ENCODE measurements at places on chromosomes 3 and 15. TPM values are rescaled to one million over a fixed set of nuclear protein-coding genes. Genes with fewer than 3 reads are reported as not detected.

- peak; percentile 90 for DNase-seq
Observed at GRCh38 chr15:65245096-65245856, 34.0 kb upstream of the CILP start.

DNA sequence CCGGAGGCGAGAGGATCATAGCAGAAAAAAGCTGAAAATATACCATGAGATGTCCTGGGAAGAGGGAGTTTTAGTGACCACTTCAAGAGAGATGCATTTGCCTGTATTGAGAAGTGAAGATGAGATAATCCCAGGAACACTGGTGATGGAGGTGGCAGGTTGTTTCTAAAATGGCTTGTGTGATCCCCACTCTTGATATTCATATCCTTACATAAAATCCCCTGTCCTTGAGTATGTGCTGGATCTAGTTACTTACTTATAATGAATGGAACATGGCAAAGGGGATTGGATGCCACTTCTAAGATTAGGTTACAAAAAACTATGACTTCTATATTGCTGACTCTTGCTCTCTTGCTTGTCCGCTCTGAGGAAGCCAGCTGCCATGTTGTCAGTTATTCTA, 22.1 kb downstream of the HDGFL3 start:
- DNase-seq, result no peak

DNA sequence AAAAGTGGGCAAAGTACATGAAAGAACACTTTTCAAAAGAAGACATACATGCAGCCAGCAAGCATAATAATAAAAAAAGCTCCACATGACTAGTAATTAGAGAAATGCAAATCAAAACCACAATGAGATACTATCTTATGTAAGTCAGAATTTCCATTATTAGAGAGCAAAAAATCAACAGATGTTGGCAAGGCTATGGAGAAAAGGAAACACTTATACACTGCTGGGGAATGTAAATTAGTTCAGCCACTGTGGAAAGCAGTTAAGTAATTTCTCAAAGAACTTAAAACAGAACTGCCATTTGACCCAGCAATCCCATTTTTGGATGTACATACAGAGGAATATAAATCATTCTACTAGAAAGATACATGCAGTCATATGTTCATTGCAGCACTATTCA, 360.7 kb downstream of the NSUN3 start:
- DNase-seq, result peak; percentile 72

The SEMA3G gene
- total RNA-seq, result 0.32 TPM

DNA sequence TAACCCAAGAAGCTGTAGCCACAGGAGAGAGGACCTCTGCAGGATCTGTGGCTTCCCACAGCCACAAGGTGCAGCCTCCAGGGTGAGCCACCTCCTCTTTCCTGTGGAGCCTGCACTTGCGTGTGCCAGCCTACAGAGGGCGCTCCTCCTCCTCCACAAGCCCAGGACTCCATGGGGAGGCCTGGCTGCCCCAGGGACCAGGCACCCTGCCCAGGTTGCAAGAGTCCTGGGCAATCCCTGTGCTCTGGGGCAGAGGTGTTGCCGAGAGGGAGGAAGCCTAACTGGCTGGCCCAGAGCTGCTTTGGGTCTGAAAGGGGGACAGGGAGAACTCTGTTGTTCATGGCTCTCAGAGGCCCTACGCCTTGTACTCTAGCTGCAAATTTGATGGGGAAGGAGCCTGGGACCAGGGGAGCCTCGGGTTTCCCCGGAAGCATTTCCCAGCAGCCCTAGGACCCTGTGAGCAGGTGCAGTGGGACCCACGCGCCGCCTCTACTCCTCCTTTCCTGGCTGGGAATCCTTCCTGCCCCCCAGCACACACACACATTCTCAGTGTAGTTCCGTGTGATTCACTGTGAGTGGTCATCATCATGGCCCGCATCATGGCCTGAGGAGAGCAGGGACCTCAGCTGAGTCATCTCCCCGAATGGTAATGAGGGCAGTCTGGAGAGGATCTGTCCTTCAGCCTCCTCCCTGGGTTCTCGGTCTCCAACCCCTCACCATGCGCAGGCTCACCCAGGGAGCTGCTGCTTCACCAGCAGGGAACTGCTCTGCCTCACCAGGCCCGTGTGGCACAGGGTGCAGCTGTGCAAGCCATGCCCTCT, 24.3 kb downstream of the TBC1D21 start:
- DNase-seq, result peak; percentile 60

DNA sequence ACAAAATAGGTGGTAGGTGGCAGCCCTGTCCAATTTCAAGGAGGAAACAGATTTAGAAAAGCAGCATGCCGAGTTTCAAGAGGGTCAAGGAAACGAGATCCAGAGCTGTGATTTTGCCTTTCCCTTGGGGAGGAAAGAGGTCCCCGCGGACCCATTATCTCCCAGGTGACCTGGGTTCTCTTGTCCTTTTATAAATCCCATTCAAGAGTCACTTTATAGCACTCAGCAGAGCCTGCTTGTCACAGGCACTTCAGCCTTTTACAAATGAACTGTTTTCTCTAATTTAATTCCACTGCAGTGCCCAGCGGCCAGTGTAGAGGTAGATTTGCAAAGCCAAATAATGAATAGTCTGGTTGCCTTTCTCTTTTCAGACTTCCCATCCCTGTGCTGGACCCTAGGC, 99.9 kb downstream of the CD47 start:
- no peak for DNase-seq

The IL16 gene
- 0.32 TPM for total RNA-seq

The TMEM207 gene
- total RNA-seq, result not detected

DNA sequence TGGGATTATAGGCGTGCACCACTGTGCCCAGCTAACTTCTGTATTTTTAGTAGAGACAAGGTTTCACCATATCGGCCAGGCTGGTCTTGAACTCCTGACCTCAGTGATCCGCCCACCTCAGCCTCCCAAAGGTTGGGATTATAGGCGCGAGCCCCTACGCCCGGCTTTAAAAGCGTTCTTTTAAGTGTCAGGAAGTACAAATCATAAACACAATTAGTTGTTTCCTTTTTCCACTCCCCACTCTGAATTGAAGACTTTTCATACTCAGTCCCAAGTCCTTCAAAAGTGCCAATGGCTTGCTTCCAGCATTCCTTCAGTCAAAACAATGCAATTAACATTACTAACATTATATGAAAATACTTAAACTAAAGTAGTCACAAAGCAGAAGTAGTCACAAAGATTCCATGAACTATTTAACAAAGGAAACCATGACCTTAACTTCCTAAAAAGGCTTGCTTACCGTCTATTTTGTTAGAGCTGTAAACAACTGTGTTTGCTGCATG, 8.1 kb downstream of the WDR82 start:
- peak; percentile 49 for DNase-seq

DNA sequence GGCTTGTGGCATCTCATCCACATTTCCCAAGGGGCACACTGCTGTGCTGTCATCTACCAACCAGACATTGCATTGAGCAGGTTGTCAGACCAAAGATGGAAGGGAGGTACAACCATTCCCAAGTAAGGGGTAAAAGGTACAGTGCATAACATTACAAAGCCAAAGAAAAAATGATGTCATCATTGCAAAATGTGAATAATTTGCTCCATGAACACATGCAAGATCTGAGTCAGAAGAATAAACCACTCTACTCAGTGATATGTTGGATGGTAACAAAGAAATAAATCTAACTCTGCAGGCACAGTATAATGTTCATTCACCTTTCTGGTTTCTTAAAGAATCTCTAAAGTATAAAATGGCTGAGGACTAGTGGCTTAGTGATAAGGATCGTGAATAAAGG, 202.7 kb downstream of the MAGI1 start:
- DNase-seq, result no peak

The KBTBD13 gene
- total RNA-seq, result not detected

The ADGRG7 gene
- not detected for total RNA-seq

The C3orf49 gene
- total RNA-seq, result not detected

GRCh38 chr15:66625531-66625930, 59.7 kb upstream of the LCTL start:
- no peak for DNase-seq

The CP gene
- total RNA-seq, result not detected
